Colonic mucosa (tissue), 4 donors: ENCODE measurements at places on chromosomes 2 and 18. TPM values are rescaled to one million over a fixed set of nuclear protein-coding genes. Genes with fewer than 3 reads are reported as not detected.

Gene GNAL
- total RNA-seq = 2.0 TPM

Gene WDR35
- total RNA-seq = 1.7 TPM

Gene CD8A
- total RNA-seq = 1.2 TPM

Gene MCM6
- 57.7 TPM for total RNA-seq

Gene AAK1
- 33.5 TPM for total RNA-seq

Gene PJVK
- 1.8 TPM for total RNA-seq

Gene FTCDNL1
- total RNA-seq = 1.8 TPM

Gene STAT4
- total RNA-seq = 2.1 TPM

Gene SLC14A1
- total RNA-seq = 0.52 TPM

Gene DAW1
- total RNA-seq = not detected

Gene MAP3K19
- not detected for total RNA-seq

Gene ZNG1B
- total RNA-seq = 27.4 TPM

Gene KCNF1
- 0.22 TPM for total RNA-seq

Gene MYO7B
- total RNA-seq = 218 TPM

Gene FAP
- total RNA-seq = 1.8 TPM

Gene MEP1B
- 1.8 TPM for total RNA-seq

Gene OXER1
- 3.9 TPM for total RNA-seq

Gene SERPINB3
- total RNA-seq = not detected

Gene NR4A2
- 4.7 TPM for total RNA-seq

Gene CHPF
- 43.5 TPM for total RNA-seq

Gene FABP1
- total RNA-seq = 2,822 TPM

Gene RNF103
- total RNA-seq = 41.0 TPM

Gene RAB27B
- total RNA-seq = 12.5 TPM

Gene CABYR
- total RNA-seq = 1.6 TPM

Gene NAPG
- 29.0 TPM for total RNA-seq
